ENCODE measurements at places on chromosomes 12 and 14.

- peak; percentile 36 for DNase-seq
These were observed 154.1 kb upstream of the PELI2 start for GRCh38 chr14:55964091-55964490.

DNA sequence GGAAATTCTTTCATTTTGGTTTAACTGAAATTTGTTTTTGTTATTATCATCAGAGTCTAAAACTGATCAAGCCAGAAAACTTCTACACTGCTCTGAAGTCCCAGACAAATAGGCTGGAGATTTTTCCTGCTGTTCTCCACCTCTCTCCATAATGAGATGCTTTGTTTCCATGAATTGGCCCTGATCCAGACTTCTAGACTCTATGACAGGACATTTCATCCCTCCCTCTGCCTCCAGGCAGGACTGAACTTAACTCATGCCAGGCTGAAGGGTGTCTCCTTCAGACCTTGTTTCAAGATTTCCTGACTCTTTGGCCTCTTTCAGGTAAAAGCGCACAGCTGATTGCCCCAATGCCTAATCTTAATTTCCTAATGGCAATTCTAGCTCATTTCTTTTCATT lies 69.1 kb upstream of the HOXC13 start:
- no peak for DNase-seq

GRCh38 chr14:36579573-36580140 lies 2.8 kb downstream of the NKX2-8 start:
- no peak for DNase-seq

- DNase-seq: no peak
These were observed 54.3 kb downstream of the PEBP1 start for GRCh38 chr12:118190266-118190665.

- DNase-seq: no peak
These were observed 300.9 kb upstream of the STXBP6 start for GRCh38 chr14:25350802-25351201.

DNA sequence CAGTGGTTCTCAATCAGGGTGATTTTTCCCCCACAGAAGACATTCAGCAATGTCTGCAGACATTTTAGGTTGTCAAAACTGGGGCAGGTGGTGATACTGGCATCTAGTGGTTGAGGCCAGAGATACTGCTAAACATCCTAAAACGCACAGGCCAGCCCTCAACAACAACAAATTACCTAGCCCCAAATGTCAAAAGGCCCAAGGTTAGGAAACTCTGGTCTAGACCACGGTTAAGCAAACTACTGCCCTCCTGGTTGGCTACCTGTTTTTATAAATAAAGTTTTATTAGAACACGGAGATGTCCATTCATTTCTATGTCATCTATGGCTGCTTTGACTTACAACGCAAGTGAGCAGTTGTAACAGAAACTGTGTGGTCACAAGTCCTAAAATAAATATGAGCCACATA lies 186.7 kb downstream of the EFCAB11 start:
- peak; percentile 40 for DNase-seq

DNA sequence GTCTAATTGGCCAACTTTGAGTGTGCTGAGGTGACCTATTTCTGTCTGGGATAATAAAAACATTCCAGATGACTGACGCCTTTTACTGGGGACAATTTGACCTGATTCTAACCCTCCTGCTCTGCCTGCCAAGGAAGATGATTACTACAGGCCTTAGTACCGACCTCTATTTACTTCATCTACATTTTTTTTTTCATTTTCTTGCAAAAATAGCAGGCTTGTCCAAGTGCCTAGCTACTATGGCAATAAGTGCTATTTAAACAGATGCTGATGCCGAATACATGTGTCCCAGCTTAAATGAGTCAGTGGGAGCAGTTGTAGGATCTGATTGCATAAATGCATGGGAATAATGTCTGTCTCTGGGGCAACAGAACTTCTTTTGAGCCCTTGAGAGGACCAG lies 254.3 kb downstream of the RGS6 start:
- DNase-seq: no peak

- no peak for DNase-seq
These were observed 291.5 kb upstream of the SRRM4 start for GRCh38 chr12:118689793-118690192.

GRCh38 chr14:86243158-86243557 lies 713.2 kb downstream of the FLRT2 start:
- DNase-seq: peak; percentile 51

DNA sequence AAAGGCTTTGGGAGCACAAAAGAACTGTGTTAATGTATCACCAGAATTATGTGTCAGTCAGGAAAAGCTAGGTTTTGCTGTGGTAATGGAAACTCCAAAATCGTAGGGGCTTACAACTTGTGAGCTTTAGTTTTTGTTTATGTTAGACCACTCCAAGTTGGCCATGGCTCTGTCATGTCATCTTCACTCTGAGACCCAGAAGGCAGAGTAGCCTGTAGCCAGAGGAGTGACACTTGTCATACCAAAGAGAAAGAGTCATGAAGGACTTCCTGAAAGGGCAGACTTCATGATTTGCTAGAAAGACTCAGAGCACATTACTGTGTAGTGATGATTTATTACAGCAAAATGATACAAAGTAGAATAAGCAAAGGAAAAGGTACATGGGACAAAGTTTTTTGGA lies 133.6 kb upstream of the SSTR1 start:
- DNase-seq: no peak

DNA sequence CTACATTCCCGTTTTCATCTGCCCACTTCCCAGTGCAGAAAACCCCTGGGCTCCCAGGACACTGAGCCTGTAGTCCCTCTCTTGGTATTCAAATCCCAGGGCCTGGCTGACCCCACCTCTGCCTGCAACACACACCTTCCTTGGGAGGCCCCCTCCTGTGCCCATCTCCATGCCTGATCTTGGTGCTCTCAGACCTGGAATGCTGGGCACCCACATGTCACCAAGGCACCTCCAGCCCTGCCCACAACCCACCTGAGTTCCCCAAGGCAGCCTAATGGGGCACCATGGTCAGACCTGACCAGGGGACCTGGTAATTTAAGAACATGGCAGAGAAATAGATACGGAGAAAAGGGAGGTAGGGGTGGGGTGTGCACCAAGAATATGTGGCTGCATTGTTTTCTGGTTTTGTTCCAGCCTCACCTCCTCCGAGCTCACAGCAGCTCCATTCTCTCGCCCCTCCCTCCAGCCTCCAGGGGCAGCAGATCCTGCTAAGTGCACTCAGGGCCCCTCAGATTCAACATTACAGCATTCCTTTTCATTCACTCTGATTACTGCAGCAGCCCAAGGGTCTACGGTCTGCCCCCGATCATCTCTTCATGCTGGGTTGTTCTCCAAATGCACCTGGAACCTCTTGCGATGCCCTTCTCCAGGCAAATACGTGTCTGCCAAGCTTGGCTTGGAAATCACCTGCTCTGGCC lies 9.2 kb upstream of the HSP90AA1 start:
- no peak for DNase-seq

DNA sequence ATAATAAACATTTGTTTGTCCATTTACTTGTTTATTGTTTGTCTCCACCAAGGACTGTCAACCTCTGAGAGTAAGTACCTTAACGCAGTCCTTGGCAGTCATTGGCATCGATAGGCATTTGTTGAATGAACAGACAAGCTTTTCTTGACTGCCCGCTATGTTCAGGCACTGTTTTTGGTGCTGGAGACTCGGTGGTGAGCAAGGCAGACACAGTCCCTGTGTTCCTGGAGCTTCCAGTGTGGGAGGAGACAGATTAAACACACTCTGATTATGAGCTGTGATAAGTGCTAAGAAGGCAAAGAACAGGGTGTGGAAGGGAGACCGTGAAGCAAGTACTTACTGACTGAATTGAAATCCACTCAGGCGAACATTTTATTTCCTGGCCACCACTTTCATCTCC lies 1.2 kb downstream of the ATP6V0A2 start:
- no peak for DNase-seq

DNA sequence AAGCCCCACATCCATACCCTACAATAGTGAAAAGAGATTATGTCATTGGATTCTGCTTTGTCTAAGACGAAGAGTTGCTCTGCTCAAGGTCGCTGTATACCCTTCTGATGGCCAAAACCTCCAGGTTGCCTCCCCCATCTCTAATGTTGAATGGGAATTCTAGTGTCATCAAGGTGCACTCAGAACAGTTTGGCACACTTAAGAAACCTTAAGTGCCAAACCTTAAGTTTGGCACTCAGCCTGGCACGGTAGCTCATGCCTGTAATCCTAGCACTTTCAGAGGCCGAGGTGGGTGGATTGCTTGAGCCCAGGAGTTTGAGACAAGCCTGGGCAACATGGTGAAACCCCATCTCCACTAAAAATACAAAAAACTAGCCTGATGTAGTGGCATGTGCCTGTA lies 1245.6 kb upstream of the SEL1L start:
- no peak for DNase-seq

DNA sequence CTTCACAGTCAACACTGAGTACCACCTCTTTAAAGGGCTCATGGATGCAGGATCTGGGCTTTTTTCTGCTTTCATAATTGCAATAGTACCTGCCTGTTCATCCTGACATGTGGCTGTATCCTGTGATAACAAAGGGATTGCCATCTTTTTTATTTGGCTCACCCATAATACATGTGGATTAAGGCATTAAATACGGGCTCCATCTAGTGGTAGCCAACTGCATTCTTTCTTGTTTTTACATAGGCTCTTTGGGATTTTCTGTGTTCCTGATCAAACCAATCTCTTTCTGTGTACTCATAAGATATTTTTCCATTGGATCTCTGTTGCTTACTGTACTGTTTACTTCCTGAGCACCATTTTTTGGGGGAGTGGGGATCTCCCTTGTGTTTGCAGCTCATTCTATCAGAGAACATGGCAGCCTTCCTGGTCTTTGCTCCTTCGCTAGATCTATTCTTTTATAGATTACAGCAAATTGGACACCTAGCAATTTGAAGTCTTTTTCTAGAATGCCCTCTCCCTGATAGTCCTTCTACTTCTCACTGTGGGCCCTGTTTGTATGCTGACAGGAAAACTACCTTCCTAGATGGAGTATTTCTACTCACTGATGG lies 723.4 kb upstream of the MDGA2 start:
- peak; percentile 23 for DNase-seq

DNA sequence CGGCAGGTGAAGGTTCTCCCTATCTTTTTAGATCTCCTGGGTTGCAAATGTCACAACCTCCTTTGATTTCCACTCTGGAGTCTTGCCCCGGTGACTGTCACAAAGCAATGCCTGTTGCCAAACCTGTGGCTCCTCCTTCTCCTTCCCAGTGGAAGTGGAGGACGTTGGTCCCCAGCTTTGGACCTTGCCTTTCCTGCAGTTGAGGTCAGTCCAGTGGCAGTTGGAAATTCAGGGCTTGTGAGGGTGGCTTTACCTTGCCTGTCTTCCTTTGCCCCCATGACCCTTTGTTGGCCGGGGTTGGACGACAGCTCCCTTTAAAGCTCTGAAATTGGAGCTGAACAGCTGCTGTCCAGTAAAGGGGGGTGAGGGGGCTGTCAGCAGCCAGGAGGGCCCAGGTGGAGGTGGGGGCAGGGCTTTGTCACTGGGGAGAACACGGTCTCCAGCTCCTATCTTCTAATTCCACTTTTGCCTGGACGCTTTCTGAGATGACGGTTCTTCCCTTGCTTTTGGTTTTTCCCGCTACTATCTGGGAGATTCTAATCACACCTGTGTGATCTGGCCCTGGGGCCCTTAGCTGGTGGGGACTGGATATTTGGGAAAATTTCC lies 4.1 kb downstream of the TEAD4 start:
- DNase-seq: no peak

- no peak for DNase-seq
These were observed 23.4 kb upstream of the FBRSL1 start for GRCh38 chr12:132466241-132467201.

GRCh38 chr12:2453761-2454090 lies 341.0 kb upstream of the FKBP4 start:
- DNase-seq: no peak

- DNase-seq: peak; percentile 12
These were observed 27.6 kb upstream of the GALNT9 start for GRCh38 chr12:132356691-132357622.

GRCh38 chr12:58934528-58934927 lies 14.2 kb upstream of the LRIG3 start:
- DNase-seq: no peak

DNA sequence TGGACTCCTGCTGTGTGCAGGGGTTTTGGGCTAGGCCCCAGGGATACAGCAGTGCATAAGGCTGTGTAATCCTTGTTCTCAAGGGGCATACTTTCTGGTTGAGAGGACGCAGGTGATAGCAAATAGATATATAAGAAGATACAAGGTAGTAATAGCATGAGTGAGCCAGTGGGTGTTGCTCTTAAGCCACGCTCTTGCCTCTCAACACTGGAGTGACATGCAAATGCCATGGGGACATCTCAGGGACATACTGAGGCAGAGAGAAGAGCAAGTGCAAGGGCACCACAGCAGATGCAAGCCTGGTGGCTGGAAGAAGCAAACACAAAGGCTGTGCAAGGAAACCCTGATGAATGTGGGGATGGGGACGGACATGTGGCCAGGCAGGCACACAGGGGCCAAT lies 223.3 kb downstream of the CHST11 start:
- no peak for DNase-seq

DNA sequence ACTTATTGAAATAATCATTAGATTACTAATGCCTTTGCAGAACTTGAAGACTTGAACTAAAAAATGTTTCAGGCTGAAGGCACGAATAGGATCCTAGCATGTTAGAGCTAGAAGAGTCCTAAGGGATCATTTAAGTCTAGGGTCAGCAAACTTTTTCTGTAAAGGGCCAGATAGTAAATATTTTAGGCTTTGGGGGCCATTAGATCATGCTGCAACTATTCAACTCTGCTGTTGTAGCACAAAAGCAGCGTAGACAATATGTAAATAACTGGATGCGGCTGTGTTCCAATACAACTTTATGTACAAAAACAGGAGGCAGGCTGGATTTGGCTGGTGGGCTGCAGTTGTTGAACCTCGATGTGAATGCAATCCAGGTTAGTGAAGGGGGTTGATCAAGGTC lies 221.7 kb downstream of the ATP23 start:
- DNase-seq: no peak

- DNase-seq: no peak
These were observed 349.1 kb downstream of the DPF3 start for GRCh38 chr14:72544615-72545387.

DNA sequence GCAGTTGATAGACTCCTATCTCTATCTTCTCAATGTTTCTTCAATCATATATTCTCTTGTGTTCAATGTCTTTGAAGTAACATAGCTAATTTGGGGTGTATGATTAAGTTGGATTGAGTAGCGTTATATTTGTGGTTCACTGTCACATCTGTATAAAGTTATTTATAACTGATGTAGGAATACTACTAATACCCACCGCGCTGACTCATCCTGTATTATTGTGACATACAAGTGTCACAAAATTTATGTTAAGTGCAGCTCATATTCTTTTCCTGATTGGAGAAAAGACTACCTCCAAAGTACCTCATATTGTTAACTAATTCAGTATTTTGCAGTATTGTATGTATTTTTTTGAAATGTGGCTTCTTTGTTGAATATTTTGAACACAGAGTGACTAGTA lies 940.8 kb downstream of the SLC6A15 start:
- no peak for DNase-seq

DNA sequence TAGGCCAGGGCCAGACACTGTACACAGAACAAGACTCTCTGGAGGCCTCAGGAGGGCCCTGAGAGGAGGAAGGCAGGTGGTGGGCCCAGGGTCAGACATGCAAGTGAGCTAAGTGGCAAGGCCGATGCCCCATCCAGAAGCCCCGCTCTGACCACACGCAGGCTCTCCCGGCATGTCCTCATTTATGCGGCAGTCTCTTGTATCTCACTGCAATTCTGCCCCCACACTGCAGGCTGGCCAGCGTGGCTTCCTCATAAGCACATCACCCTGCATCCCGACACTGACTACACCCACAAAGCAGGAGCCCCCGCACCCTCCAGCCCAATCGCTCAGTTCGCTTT lies 17.5 kb downstream of the SSH1 start:
- DNase-seq: no peak
